ENCODE measurements at places on chromosomes 11 and 22.

- peak; percentile 26 for DNase-seq
Measured at GRCh38 chr11:90135016-90135415, 553 bp downstream of the NAALAD2 start.

DNA sequence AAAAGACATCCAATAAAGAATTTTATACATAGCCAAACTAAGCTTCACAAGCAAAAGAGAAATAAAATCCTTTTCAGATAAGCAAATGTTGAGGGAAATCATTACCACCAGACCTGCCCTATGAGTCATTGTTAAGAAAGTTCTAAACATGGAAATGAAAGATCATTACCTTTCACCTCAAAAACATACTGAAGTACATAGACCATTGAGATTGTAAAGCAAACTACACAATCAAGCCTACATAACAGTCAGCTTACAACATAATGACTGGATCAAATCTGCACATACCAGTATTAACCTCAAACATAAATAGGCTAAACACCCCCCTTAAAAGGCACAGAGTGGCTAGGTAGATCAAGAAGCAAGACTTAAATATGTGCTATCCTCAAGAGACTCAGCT, 501.0 kb upstream of the LUZP2 start:
- no peak for DNase-seq

- DNase-seq = no peak
Measured at GRCh38 chr11:117826832-117827231, 2.3 kb upstream of the FXYD2 start.

- peak; percentile 71 for DNase-seq
Measured at GRCh38 chr11:94511932-94512781, at the start of gene C11orf97. TSS of gene C11orf97 (plus strand) at chr11:94512461. CDS start at chr11:94512529, 68 bp downstream.

DNA sequence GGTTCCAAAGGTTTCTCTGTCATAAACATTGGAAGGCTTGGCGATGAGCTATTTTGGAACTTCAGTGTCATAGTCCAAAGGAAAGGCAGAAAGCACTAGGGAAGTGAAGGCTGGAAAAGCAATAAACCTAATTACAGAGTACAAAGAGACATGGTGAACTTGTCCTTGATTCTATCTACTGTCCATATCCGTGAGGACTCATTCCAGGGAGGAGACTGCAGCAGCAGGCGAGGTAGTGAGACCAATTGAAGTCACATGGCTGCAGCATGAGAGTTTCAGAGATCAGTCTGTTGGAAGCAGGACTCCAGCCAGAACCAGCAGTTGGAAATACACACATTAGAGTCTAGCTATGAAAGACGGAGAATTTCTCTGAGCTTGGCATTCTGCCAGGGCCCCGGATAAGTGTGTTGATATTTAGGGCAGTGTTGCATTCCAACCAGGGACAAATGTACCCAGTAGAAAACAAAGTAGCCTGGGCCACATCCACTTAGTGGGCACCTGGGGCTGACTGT, 54.1 kb upstream of the ARHGAP42 start:
- DNase-seq = peak; percentile 12

DNA sequence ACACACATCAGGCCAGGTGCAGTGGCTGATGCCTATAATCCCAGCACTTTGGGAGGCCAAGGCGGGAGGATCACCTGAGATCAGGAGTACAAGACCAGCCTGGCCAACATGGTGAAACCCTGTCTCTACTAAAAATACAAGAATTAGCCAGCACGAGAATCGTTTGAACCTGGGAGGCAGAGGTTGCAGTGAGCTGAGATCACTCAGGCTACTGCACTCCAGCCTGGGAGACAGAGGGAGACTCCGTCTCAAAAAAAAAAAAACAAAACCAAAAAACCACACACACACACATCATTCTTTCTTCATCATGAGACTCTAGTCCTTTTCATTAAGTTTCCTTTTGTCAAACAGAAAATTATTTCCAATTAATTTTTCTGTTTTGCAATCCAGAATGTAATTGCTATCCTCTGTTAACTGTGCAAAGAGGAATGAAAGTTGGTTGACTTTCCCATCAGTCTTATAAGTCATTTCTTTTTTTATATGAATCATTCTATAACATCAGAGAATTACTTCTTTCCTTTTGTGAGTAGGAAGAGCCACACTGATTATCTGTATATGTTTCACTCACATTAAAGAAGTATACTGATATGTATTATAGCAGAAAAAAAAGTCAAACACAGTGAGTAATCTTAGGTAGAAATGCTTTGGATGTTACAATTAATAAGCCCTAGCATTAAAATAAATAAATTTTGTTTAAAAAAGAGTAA, 52.2 kb downstream of the HORMAD2 start:
- DNase-seq = no peak

DNA sequence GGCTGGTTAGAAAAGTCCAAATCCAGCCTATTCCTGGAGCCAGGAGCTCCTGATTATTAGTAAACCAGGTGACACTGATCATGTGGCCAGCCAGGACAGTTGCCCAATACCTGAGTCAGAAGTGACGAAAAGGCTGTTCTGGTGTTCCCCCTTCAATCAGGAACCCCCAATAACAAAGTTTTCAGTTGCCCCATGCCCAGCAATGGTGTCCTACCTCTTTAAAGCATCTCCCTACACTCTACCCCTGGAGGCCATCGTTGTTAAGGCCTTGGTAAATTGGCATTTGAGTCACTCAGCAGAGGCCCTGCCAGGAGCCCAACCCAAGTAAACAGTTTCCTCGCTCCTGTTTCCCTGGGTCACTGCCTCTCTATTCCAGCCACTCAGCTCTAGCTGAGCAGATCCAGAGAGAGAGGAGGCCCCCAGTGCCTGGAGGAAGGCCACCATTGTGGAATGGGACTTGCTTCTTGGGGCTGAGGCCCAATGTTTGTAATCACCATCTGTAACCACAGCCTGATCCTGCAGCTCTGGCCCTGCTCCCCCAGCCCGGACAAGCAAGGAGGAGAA, 25.0 kb downstream of the ARHGAP1 start:
- DNase-seq = peak; percentile 92

GRCh38 chr11:2991452-2992233, 486 bp downstream of the NAP1L4 start:
- DNase-seq = peak; percentile 86

All from GM23248 (cell line).